ENCODE measurements at places on chromosomes 7 and 10.

- no peak for DNase-seq
Measured at GRCh38 chr7:92192326-92192725, 13.4 kb upstream of the LRRD1 start.

DNA sequence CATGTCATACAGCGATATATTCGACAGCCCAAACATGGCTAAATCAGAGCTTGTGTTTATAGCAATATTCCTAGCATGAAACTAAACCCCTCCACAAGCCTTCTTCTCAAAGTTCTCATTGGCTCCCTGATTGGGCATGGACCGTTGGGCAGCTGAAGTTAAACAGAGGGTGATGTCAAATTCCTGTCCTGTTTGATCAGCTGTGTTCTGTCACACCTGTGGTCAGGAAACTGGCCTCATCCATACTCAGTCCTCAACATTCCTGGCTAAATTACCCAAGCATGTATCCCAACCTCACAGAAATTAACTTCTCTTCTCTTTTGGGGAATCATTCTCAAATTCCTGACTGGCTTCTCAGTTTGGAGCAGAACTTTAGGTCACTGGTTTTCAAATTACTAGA lies 107.9 kb downstream of the ODAD2 start:
- no peak for DNase-seq

- DNase-seq: no peak
Measured at GRCh38 chr10:82267960-82268359, 393.0 kb downstream of the NRG3 start.

GRCh38 chr10:43930777-43931176 lies 282.1 kb upstream of the ZNF32 start:
- no peak for DNase-seq

- DNase-seq: no peak
Measured at GRCh38 chr7:90239050-90239449, 5.9 kb upstream of the CFAP69 start.

DNA sequence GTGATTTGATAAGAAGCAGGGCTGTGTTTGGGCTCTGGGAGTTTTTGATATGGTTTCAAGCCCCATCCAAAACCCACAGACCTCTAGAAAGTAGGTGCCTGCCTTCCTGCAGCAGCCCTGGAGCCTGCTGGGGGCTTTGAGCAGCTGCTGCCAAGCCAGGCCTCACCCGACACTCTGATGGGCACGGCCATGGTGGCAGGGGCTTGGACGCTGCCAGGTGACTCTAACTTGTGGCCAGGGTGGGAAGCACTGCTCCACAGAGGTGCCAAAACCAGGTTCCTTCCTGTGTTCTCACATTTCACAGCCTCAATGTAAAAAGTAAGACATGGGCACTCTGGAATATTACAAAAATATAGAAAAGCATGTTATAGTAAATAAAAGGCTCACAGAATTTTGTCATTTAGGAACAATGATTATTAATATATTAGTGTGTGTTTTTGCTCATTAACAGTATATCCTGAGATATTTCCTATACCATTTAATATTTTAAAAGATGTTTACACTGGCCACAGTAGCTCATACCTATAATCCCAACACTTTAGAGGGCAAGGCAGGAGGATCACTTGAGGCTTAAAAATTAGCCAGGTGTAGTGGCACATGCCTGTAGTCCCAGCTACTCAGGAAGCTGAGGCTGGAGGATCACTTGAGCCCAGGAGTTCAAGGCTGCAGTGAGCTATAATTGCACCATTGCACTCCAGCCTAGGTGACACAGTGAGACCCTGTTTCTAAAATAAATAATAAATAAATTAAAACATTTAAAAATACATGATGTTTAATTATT lies 95.1 kb downstream of the EGFR start:
- no peak for DNase-seq

DNA sequence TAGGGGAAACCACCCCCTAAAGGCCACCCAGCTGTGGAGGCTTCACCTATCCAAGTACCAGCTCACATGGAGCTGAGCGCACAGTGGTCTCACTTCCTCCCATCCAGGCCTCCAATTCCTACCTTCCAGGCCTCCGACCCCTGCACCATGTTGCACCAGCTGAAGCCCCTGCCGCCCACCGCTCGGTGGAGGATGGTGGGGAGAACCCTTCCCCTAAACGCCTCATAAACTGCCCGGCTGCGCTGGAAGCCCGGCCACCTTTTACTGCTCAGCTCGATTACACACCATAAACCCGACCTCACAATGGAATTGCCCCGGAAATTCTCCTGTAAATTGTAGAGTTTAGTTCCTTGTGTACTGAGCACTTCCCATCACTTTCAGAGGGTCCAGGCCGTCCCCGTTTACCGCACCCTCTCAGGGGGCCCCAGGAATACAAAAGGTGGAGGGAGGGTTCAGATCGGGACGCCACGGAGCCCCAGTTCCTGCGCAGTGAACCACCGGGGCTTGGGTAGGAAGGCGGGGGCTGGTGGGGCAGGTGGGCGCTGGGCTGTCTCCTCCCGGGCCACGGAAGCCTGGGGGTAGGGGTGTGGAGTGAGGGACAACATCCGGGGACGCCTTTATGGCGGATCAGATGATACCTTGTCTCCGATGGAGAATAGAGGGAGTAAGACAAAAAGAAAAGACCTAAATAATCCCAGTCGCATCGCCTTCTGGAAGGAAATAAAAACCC lies 1.4 kb upstream of the HOXA7 start:
- DNase-seq: no peak
